Retinal pigment epithelial cell (primary cell): ENCODE measurements at places on chromosomes 12 and 14.

- peak; percentile 93 for DNase-seq
Measured at GRCh38 chr12:89947437-89948270, 239.0 kb upstream of the ATP2B1 start.

DNA sequence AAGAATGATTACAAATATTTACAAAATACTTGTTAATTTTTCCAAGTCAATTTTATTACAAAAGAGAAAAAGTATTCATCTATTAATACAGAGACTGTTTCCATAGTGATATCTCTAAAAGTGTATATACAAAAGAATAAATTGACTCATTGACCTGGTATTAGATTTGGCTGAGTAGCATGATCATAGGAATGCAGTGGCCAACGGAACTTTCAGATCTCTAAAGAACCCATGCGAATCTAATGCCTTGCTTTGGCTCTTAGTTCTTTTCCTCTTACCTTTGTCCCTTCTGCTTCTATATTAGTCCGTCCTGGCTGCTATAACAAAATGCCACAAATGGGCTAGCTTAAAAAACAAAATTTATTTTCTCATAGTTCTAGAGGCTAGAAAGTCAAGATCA, 717.8 kb downstream of the TMTC2 start:
- no peak for DNase-seq

- DNase-seq = no peak
Measured at GRCh38 chr14:69786603-69787002, 10.4 kb downstream of the SLC10A1 start.

DNA sequence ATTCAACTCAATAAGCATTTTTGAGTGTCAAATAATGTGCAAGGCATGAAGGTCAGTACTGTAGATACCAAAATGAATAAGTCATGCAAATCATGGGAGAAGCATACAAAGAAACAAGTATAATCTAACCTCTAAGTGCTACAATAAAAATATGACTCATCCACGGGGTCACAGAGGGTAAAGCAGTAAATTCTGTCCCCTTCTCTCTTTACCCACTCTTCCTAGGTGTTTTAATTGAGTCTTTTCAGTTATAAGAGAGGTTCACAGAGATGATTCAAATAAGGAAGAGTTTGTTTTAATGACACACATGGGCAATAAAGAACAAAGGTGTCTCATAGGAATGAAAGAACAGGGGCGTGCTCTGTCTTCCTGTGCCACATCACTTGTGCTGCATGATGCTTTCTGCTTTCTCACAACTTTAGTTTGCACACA, 71.5 kb upstream of the DAAM1 start:
- DNase-seq = no peak

- DNase-seq = no peak
Measured at GRCh38 chr14:37721976-37722659, 126.7 kb downstream of the TTC6 start.

- no peak for DNase-seq
Measured at GRCh38 chr12:93279565-93280412, 97.9 kb upstream of the NUDT4 start.

DNA sequence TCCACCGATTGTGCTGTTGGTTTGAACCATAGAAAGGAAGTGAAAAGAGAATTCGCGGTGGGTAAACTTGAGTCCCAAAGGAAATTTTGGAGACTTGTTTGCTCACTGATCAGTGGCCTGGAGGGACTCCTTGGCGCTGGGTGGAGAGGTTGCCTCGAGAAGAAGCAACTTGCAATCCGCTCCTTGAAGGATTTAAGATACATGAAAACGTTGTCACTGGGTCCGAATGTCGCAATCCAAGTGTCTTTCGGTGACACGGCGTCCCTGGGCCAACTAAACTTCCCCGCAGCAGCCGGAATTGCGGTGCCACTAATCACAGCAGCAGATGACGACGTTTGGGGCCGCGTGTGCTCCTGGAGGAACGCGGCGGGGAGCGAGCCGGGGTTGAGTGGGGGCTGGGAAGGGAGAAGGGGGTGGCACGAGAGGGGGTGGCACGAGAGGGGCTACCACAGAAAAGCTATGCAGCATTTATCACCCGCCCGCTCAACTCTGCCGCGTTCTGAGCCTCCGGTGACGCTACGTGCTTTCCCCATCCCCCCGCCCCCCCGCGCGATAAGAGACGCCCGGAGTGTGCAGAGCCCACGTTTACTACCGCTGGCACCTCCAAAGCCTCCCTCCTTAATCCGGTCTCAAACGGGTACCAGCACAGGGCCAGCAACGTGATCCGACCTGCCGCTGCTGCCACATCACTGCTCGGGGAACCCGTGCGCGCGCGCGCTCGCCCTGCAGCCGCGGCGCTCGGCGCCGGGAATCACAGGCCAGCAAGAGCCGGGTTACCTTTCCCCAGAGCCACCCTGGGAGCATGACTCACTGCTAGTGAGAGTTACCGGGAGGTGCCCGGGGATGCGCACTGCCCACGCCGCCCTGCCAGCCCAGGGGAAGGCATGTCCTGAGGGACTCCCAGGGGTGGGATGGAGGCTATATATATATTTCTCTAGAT, 833 bp upstream of the BHLHE41 start:
- DNase-seq = peak; percentile 92

- no peak for DNase-seq
Measured at GRCh38 chr14:54567224-54567638, 303 bp downstream of the SAMD4A start.

DNA sequence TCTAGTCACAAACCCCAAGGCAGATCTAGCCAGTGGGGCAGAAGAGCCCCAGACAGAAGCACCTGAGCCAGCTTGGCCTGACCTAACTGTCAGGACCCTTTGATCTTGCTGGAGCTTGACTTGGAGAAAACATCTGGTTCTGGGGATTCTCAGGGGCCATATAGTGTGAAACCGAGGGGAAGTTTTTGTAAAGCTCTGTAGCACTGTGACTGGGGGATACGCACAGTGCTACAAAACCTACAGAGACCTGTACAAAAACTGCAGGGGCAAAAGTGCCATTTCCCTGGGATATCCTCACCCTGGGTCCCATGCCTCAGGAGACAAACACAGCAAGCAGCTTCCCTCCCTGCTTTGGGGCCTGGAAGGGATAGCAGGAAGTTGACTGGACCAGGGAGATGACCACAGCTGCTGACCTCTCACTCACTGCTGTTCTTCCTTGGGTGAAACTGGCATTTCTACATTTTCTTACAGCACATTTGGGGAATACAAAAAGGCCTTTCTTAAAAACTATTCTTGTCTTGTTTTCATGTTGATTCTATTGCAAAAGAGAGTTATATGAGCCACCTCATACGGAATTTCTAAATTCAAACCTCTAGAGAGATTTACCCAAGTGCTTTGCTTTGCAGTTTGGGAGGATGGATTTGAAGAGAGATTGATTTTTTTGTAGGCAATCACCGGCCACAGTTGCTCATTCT, 140.0 kb downstream of the DAD1 start:
- no peak for DNase-seq
